ENCODE measurements at places on chromosomes 6 and 20. TPM values are rescaled to one million over a fixed set of nuclear protein-coding genes. Genes with fewer than 3 reads are reported as not detected.

RCAN2 gene
- total RNA-seq: 16.7 TPM

GRCh38 chr20:61662226-61662967, 403.3 kb downstream of the TAF4 start:
- no peak overlapping the region for H3K4me3 ChIP-seq
- H3K27ac ChIP-seq: no peak overlapping the region
- no peaks in the 10 kb centered on the region for H3K4me1 ChIP-seq
- DNase-seq: no peak
- H3K36me3 ChIP-seq: no peaks in the 10 kb centered on the region

DNA sequence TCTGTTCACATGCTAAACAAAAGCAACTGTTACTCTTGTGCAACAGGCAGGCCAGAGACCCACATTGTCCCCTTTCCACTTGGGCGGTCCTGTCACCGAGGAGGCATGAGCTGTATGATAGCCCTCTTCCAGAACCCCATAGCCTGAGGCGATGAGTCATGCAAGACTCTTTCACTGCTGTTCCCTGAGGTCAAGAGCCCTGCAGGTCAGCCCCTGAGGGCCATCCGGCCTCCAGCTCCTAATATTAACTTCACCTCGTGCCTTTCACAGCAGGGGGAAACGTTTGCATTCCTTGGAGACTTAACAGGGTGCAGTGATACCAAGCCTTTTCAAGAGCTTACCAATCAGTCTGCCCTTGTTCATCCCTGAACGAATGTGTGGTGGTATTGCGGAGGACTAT, 253.3 kb upstream of the ECI2 start:
- no peaks in the 10 kb centered on the region for H3K4me1 ChIP-seq
- no peak for DNase-seq
- no peak overlapping the region for H3K27ac ChIP-seq
- no peak overlapping the region for H3K4me3 ChIP-seq
- no peaks in the 10 kb centered on the region for H3K27me3 ChIP-seq

SLC25A27 gene
- total RNA-seq: 6.6 TPM

GRCh38 chr6:31740397-31741223, 805 bp downstream of the MSH5 start:
- H3K36me3 ChIP-seq: no peaks in the 10 kb centered on the region
- DNase-seq: no peak
- no peaks in the 10 kb centered on the region for H3K27me3 ChIP-seq
- H3K4me3 ChIP-seq: peak overlapping the region; percentile 74

REM1 gene
- total RNA-seq: 1.7 TPM

DNA sequence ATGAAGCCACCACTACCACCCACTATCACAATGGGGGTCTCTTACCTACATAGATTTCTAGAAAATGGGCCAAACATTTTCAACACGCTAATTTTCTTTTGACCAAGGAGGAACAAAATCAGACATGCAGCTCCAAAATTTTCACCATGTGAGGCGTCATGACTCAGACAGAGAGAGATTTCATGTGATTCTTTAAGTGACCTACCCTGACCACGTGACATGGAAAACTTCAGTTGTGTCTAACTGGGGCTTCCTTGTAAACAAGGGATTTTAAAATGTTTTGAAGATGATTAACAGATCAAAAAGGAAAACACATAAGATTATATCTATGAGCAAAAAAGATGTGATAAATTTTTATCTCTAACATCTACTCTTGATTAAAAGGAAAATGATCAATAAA, 199.2 kb downstream of the TBXT start:
- no peaks in the 10 kb centered on the region for H3K4me1 ChIP-seq
- H3K27ac ChIP-seq: no peak overlapping the region
- H3K4me3 ChIP-seq: no peak overlapping the region
- DNase-seq: no peak

- no peaks in the 10 kb centered on the region for H3K36me3 ChIP-seq
- no peaks in the 10 kb centered on the region for H3K4me1 ChIP-seq
- no peaks in the 10 kb centered on the region for H3K27me3 ChIP-seq
- no peak overlapping the region for H3K27ac ChIP-seq
- no peak overlapping the region for H3K4me3 ChIP-seq
Observed at GRCh38 chr6:137656735-137657134, 162.5 kb upstream of the OLIG3 start.

- no peak overlapping the region for H3K4me3 ChIP-seq
- no peaks in the 10 kb centered on the region for H3K27me3 ChIP-seq
- peaks cover 13% of the 10 kb centered on the region for H3K4me1 ChIP-seq
- no peaks in the 10 kb centered on the region for H3K36me3 ChIP-seq
Observed at GRCh38 chr6:36131511-36132245, 1.4 kb downstream of the MAPK13 start.

- no peaks in the 10 kb centered on the region for H3K36me3 ChIP-seq
- no peaks in the 10 kb centered on the region for H3K27me3 ChIP-seq
- H3K4me3 ChIP-seq: no peak overlapping the region
- DNase-seq: no peak
- H3K4me1 ChIP-seq: peaks cover 14% of the 10 kb centered on the region
Observed at GRCh38 chr6:6650839-6651238, 62.3 kb downstream of the LY86 start.

DNA sequence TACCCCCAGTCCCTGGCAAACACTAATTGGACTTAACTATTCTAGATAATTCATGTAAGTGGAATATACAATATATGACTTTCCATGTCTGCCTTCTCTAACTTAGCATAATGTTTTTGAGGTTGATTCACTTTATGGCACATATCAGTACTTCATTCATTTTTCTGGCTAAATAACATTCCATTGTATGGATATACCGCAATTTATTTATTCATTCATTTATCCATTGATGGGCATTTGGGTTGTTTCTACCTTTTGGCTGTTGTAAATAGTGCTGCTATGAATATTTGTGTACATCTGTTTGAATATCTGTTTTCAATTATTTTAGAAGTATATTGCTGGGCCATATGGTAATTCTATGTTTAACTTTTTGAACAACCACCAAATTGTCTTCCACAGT, 616.3 kb downstream of the UTRN start:
- no peaks in the 10 kb centered on the region for H3K4me1 ChIP-seq
- H3K4me3 ChIP-seq: no peak overlapping the region
- no peak for DNase-seq
- no peak overlapping the region for H3K27ac ChIP-seq

DNA sequence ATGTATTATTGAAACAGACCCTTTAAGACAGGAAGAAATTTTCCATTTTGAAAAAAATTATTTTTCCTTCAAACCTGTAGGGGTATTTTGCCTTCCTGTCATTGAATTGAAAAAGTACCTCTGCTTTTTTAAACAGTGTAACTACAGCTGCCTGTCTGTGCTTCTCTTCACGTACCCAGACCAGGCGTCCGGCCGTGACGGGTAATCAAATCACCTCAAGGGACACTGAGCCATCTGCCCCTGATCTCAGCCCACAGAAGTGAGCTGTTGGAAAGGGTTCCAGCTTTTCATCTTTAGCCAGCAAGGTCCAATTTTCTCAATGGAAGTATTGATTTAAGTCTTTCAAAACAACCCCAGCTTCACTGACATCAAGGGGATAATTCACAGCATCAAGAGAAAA, 58.0 kb downstream of the SLC35D3 start:
- no peak for DNase-seq
- H3K4me3 ChIP-seq: no peak overlapping the region

GZF1 gene
- total RNA-seq: 17.8 TPM

DNA sequence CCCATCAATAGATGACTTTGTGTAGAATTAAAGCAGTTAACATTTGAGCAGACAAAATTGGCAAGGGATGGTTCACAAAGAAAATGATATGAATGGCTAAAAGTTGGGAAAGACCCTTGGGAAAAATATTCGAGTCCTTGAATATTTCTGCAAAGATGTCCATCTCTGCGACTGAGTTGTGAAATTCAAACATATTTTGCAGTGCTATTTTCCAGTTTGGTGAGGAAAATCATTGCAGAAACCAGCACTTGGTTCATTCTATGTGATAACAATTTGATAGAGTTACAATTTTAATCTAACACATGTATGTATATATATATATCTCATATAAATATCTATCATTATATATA, 6.1 kb upstream of the PRELID3B start:
- H3K4me1 ChIP-seq: no peaks in the 10 kb centered on the region
- H3K36me3 ChIP-seq: no peaks in the 10 kb centered on the region
- H3K27ac ChIP-seq: no peak overlapping the region
- no peak overlapping the region for H3K4me3 ChIP-seq

DNA sequence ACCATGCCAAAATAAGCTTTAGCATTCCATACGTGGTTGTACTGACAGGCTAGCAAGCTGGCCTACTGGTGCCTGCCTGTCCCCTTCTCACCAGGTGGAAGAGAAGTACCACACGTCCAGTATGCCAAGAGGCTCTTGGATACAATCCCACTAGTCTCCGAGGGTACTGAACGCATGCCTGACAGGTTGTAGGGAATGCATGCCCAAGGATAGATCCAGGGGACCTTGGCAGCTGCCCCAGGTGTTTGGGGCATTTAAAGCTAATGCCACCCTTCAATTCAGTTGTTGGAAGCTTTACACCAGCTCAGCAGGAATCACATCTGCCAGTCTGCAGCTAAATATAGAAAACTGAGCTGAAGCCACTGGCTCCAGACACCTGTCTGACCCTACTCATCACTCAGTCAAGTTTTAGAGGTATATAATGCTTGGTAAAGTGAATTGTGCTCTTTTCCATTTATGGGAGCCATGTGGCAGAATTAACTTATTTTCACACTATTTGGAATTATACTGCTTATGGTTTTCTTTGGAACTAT, 4.9 kb downstream of the TUBB2B start:
- H3K4me1 ChIP-seq: peaks cover 2% of the 10 kb centered on the region
- H3K36me3 ChIP-seq: no peaks in the 10 kb centered on the region
- H3K27ac ChIP-seq: no peak overlapping the region
- H3K27me3 ChIP-seq: peaks cover 18% of the 10 kb centered on the region
- no peak overlapping the region for H3K4me3 ChIP-seq

GRCh38 chr20:38112261-38112929, 52.7 kb downstream of the TGM2 start:
- DNase-seq: no peak
- no peak overlapping the region for H3K27ac ChIP-seq
- no peaks in the 10 kb centered on the region for H3K27me3 ChIP-seq
- peaks cover 23% of the 10 kb centered on the region for H3K4me1 ChIP-seq
- H3K36me3 ChIP-seq: no peaks in the 10 kb centered on the region

DNA sequence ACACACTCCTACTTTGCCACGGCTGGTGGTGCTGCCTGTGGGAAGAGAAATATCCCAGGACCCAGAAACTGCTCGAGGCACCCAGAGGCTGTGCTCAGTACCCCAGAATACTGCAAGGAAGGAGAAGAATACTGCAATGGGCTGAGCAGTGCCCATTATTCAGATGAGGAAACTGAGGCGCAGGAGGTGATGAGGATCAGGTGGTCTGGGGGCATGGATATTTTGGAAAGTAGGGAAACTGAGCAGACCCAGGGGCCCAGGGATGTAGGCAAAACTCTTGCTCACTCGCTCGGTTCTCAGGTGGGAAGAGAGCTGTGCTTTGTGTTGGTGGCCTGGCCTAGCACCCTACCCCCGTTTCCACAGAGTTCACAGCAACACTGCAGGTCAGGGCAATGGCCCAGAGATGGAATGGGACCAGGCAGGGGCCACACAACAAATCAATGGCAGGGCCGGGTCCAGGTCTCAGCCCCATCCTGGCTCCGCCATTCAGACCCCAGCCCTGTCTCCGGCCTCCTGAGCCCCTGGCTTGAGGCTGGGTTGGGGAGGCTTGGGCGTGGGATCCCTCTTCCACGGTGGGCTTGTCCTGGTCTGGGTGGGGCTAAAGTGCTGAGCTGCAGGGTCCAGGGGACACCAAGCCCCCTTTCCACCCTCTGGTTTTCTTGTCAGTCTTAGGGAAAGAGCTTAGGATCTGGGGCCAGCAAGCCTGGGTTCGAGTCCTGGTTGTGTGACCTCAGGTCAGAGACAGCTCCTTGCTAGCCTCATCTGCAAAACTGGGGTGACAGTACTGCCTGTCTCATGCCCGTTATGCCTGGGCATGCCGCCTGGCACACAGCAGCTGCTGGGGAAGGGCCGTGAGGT, 33.9 kb downstream of the SUN5 start:
- DNase-seq: no peak
- H3K36me3 ChIP-seq: no peaks in the 10 kb centered on the region
- no peak overlapping the region for H3K27ac ChIP-seq
- peaks cover 2% of the 10 kb centered on the region for H3K4me1 ChIP-seq
- no peaks in the 10 kb centered on the region for H3K27me3 ChIP-seq
- H3K4me3 ChIP-seq: no peak overlapping the region

- H3K27me3 ChIP-seq: no peaks in the 10 kb centered on the region
- H3K4me1 ChIP-seq: no peaks in the 10 kb centered on the region
- no peak for DNase-seq
- H3K36me3 ChIP-seq: no peaks in the 10 kb centered on the region
- H3K27ac ChIP-seq: no peak overlapping the region
Observed at GRCh38 chr20:24672886-24673677, 203.7 kb downstream of the SYNDIG1 start.

DNA sequence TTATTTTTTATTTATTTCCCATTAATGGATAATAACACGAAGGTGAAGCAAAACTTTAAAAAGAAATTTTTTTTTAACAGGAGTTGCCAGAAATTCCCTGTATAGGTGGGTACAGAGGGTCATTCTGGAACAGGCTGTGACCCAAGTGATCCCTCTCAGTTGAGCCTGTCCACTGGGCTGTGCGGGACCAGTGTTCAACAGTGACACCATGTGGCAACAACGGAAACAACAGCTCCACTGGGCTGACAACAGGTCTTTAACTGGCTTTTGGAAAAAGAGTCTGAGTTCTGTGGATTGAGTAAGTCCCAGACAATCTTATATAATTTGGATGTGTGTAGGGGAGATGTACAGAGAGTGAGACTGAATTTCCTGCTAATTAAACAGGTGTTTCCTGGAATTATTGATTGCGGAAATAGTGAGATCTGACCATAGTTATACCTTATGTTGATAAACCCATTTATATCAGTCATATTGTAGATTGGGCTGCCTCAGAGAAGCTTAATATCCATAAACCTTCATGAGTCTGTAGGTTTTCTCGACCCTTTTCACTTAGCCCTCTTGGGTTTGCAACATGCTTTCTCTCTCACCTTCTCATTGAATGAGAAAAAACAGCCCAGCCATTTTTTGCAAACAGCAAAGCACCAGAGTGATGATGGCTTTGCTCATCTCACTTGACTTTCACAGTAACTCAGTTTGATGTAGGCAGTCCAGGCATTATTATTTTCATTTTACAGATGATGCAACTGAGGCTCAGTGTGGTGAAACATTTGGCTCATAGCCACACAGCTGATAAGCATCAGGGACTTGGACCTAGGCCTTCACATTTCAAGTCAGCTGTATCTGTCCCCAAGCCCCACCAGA, 17.5 kb downstream of the KIAA1755 start:
- no peaks in the 10 kb centered on the region for H3K36me3 ChIP-seq
- DNase-seq: no peak
- no peaks in the 10 kb centered on the region for H3K27me3 ChIP-seq
- H3K4me1 ChIP-seq: no peaks in the 10 kb centered on the region
- no peak overlapping the region for H3K27ac ChIP-seq
- H3K4me3 ChIP-seq: no peak overlapping the region

EDN3 gene
- 0.25 TPM for total RNA-seq

WFDC2 gene
- 499 TPM for total RNA-seq

GRCh38 chr6:89013438-89013837, 50.0 kb upstream of the RNGTT start:
- no peaks in the 10 kb centered on the region for H3K36me3 ChIP-seq
- H3K27ac ChIP-seq: no peak overlapping the region
- no peak overlapping the region for H3K4me3 ChIP-seq
- no peak for DNase-seq

TFAP2A gene
- 2.7 TPM for total RNA-seq

TMEM151B gene
- 0.21 TPM for total RNA-seq

FRS3 gene
- 11.2 TPM for total RNA-seq

GRCh38 chr6:147695819-147696218, 187.3 kb downstream of the SAMD5 start:
- no peak for DNase-seq
- no peaks in the 10 kb centered on the region for H3K36me3 ChIP-seq
- no peaks in the 10 kb centered on the region for H3K4me1 ChIP-seq
- no peak overlapping the region for H3K27ac ChIP-seq
- H3K27me3 ChIP-seq: no peaks in the 10 kb centered on the region
- H3K4me3 ChIP-seq: no peak overlapping the region
